ENCODE measurements at places on chromosomes 4 and X.

- DNase-seq, result peak; percentile 25
Observed at GRCh38 chr4:78056265-78057129, 626 bp upstream of the FRAS1 start.

- peak; percentile 8 for DNase-seq
Observed at GRCh38 chr4:7155590-7156071, 36.7 kb upstream of the SORCS2 start.

DNA sequence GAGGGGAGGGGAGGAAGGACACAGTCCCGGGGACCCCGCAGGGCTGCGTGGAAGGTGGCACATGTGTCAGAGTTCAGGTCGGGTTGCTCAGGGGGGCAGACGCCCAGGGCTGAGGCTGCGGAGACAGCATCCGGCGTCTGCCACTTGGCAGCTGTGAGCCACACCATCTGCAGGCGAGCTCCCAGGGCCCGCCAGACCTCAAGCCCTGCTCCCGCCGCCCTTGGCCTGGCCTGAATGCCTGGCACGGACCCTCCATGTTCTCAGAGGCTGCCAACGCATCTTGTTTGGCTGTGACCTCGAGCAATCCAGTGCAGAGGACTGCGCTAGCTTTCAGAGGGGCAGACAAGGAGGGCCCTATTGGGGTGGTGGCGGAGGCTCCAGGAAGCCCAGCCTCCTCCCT lies 5.1 kb downstream of the BGN start:
- DNase-seq, result no peak

DNA sequence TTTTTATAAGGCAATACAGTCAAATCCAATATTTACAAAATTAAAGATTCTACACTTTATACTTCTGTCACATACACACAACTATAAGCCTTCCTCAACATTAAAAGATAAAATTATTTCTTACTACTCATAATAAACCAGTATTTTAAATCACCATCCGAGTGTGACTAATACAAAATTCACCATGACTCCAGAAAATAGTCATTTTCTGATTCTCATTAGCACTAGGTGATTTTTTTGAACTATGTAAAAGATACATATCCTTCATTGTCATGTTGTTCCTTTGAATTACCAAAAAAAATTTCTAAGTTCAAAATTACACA lies 646 bp upstream of the SLC7A11 start:
- DNase-seq, result no peak

DNA sequence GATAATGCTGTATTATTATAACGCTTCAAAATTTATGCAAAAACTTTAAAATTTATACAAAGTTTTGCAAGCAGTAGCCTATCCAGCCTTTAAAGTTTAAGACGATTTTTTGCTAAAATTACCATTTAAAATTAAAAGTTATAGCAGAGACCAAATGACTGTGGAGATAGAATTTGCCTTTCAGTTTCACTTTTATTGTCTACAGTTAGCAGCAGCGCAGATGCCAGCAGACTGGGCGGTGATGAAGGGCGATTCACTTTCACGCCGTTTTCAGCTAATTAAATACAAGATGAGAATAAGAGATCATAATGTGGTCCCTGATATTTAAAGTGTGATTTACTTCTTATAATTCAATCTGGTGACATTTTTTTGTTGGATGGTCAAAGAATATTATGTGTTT lies 1381.5 kb upstream of the ADGRL3 start:
- DNase-seq, result peak; percentile 64

GRCh38 chr4:174631901-174632758 lies 109.8 kb upstream of the HPGD start:
- peak; percentile 21 for DNase-seq

DNA sequence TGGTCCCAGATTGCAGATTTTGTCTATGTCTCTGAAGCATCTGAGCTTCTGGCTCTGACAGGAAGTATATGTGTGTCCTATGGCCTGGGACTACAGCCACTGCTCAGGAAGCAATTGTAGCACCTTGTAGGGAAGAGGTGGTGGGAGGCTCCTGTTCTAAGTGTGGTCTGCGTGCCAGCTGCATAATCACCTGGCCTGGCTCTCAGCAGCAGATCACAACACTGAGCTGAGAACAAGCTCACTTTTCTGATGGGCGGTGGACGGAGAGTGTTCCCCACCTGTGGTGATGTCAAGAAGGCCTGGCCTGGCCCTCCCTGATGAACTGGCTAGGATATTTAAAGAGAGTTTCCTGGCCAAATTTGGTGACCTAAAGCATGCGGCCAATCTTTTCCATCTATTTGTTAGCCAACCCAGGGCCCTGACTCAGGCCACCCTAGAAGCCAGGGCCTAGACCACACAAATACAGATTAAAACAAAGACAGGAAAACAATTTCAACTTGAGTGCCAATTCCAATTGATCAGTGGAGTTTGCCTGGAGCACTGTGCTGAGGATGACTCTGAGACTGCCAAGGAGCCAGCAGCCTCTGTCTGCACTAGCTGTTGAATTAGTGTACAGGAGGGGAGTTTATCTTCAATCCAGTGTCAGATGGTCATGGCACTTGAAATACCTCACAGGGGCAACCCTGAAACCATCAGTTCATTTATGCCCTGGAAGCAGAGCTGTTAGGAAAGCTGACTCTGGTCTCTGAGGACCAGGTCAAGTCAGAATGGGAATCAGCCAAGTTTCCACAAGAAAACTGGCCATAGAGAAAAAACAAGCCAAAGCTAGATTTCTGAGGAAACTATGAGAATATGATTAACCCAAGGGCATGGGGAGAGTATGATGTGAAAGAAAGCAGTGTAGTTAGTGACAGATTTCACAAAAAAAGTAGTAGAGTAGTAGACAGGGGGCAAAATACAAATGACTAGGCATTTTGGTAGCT lies 47.4 kb downstream of the PRDM5 start:
- no peak for DNase-seq

- no peak for DNase-seq
Observed at GRCh38 chrX:47293106-47293505, 60.3 kb downstream of the USP11 start.

- DNase-seq, result no peak
Observed at GRCh38 chrX:69210581-69210980, 45.3 kb upstream of the PJA1 start.

- DNase-seq, result no peak
Observed at GRCh38 chr4:158071931-158072330, 100.9 kb downstream of the GASK1B start.

DNA sequence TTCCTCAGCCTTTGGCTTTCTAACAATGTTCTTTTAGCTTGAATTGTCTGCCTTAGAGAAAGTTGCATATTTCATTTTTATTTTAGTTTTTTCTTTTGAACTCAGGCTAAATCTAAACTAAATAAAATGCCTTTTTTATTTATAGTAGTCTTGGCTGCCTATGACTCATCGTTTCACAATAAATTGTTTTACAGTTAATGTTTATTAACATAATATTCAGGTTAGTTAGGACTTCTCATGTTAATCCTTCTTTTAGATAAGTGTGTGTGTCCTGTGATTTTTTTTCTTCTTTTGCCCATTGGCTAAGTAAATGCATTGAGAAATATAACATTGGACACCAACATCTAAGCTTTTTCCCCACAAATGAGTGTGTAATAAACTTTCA lies 1.6 kb downstream of the RP2 start:
- no peak for DNase-seq

- no peak for DNase-seq
Observed at GRCh38 chr4:73451404-73451803, 15.4 kb downstream of the AFP start.

- peak; percentile 60 for DNase-seq
Observed at GRCh38 chr4:38163216-38164006, 203.2 kb downstream of the PTTG2 start.

GRCh38 chr4:147247579-147247978 lies 233.3 kb upstream of the EDNRA start:
- peak; percentile 21 for DNase-seq

DNA sequence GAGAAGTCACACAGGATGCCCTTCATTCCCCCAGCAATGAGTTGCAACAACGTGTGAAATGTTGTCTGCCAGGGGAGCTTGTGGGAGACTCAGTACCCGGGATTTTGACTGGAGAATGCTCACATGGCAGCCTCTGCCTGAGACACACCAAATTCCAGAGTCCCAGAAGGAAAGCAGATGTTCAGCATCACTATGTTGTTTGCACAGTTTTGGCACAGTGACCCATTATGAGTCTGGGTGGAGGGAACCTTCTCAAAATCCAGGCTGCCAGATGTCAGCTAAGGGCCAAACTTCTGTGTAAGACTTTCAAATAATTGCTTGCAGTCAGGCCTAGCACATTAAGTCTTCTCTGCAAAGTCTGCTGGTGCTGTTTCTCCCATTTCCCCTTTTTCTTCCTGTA lies 1029.7 kb upstream of the TENM3 start:
- no peak for DNase-seq

- peak; percentile 67 for DNase-seq
Observed at GRCh38 chrX:11758400-11759171, 549 bp downstream of the MSL3 start.

GRCh38 chr4:13323921-13324320 lies 160.2 kb downstream of the RAB28 start:
- DNase-seq, result no peak

Measured in A172 (cell line).